NCI-H69 (cell line): ENCODE measurements at places on chromosomes 1 and 21.

DNA sequence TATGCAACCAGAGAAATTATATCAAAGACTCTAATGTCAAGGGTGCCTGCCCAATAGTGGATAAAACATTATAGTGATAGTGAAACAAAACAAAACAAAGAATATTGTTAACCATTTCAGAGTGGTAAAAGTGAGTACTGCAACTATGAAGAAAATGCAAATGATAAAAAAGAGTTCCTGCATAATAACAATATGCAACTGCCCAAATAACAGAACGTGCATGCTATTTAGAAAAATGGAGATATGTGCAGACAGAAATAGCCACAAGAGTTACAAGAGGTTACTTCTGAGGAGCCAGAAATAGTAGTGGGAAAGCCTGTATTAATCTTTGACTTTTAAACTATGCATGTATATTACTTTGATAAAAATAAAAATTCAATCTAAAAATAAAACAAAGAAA lies 302.5 kb downstream of the NEGR1 start:
- DNase-seq: no peak

GRCh38 chr1:77413541-77414335 lies 131.9 kb downstream of the AK5 start:
- no peak for DNase-seq

DNA sequence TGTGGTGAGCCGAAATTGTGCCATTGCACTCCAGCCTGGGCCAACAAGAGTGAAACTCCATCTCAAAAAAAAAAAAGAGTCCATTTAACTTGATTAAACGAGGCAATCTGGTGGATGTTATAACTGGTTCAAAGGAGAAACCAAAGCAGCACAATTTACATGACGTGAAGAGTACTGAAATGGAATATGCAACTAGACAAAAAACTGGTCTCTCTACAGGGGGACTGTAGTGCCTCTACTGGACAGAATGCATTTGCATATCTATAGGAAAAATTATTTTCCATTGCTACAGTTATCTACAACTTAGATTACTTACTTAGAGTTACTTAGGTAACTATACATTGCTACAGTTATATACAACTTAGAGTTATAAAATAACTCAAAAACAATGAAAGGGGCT lies 2.7 kb upstream of the CAPN2 start:
- no peak for DNase-seq

GRCh38 chr1:31585736-31586365 lies 9.5 kb downstream of the TINAGL1 start:
- no peak for DNase-seq

DNA sequence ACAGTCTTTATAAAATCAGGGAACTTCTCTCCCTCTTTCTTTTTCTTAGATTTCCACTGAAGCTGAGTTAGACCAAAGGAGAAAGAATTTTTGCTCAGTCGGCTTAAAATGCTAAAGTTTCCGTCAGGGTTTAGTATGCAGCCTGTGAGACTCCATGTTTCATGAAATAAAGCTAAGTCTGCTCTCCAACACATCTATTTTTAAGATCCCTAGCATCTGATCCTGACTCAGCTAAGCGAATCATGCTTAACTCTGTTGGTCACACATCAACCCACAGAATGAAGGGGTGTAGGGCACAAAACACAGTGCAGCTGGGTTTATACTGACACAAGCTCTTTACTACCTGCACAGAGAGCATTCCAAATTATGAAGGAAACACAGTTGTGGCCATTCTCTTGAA lies 102.4 kb upstream of the ZNF281 start:
- no peak for DNase-seq

GRCh38 chr1:151606384-151606783 lies 5.5 kb upstream of the SNX27 start:
- peak; percentile 13 for DNase-seq

- no peak for DNase-seq
Measured at GRCh38 chr21:29436143-29436542, 137.4 kb downstream of the BACH1 start.

DNA sequence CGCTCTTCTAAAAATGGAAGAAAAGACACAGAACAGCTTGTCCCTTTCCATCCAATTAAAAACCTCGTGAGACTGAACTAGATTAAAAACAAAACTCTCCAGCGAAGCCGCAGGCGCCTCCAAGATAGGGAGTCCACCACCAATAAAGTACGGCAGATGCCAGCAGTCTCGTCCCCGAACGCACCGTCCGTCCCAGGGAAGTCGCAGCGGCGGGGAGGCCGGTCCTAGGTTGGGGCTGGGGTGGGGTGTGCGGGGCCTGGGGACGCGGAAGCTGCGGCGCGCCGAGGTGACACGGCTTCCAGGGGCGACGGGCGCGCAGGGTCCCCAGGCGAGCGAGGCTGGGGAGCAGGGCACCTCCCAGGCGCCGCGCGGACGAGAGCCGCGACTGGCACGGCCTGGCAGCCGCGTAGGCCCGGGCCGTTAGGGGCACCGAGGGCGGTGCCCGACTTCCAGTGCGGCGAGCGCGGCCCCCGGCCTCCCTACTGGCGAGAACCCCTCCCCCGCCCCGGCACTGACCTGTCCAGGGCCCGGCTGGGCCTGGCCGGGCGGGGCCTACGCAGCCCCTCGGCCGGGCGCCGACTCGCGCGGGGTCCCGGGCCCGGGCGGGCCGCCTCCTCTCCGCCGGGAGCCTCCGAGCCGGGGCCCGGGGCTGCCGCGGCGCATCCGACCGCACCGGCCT lies 28.3 kb upstream of the A3GALT2 start:
- peak; percentile 49 for DNase-seq

DNA sequence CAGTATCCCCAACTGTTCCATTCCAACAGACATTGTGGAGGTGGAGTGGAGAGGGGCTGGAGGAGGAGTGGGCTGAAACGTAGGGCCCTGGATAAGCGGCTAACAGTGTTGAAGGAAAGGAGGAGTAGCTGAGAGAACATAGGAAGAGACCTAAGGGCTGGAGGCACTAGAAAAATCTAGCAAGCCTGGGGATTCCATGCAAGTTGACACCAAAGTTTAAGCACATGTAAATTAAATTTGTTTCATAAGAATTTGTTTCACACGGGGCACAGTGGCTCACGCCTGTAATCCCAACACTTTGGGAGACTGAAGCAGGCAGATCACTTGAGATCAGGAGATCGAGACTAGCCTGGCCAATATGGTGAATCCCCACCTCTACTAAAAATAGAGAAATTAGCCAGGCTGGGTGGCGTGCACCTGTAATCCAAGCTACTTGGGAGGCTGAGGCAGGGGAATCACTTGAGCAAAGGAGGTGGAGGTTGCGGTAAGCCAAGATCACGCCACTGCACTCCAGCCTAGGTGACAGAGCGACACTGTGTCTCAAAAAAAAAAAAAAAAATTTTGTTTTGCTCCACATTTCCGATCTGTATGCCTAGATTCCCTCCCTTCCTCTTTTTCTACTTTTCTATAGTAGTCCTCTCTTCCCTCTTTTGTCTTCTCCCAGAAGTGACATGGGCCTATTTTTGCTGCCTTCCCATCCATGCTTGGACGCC lies 530 bp upstream of the CD244 start:
- no peak for DNase-seq

DNA sequence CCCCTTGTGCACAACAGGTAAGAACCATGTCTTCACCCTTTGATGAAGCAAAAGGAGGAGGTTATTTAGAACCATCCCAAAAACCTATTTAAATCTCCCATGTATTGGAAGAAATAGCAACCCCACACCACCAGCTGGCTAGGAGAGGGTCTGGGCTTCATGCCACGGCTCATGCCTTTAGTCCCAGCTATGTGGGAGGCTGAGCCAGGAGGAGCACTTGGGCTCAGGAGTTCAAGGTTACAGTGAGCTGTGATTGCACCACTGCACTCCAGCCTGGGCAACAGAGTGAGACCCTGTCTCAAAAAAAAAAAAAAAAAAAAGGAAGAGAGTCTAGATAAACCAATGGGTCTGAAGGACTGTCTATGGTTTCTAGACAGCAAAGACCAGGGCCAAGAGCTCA lies 197.9 kb upstream of the COA6 start:
- DNase-seq: no peak

DNA sequence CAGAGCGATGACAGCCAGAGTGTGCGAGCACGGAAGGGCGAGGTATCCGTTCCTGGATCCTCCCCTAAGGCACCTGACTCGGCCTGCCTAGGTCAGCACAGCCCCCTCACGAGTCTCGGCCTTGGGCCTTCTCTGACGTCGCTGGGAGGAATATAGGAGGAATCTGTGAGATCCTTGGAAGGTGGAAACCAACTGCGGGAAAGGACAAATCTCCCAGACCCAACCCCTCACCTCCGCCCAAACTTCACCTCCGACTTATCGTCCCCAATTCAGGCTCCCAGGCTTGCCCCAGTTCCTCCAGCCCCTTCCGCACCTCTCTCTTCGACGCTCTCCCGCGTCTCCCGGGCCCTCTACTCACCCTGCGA lies 494 bp downstream of the APH1A start:
- DNase-seq: peak; percentile 44
